ENCODE measurements at places on chromosomes 6 and 20.

DNA sequence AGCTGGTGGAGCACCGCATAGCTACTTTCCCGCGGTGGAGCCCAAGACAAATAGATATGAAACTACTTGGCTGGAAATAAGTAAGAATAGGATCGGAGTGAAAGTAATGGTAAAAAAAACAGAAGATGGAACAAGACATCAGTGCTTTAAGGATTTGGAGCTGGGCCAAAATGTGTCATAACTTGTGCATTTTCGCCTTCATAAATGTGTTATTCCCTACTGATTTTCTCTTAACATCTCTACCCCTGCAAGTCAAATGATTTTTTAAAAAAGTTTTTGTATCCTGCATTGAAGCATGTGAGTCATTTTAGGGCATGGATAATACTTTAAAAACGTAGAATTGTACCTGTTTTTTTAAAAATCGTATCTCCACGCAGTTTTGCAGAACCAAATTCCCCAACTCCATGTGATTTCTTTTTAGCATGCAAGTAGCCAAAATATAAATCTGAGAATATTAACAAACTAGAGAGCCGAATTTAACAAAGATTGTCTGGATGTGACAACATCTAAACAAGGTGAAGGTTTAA lies 882 bp upstream of the FAM184A start:
- DNase-seq, result no peak

DNA sequence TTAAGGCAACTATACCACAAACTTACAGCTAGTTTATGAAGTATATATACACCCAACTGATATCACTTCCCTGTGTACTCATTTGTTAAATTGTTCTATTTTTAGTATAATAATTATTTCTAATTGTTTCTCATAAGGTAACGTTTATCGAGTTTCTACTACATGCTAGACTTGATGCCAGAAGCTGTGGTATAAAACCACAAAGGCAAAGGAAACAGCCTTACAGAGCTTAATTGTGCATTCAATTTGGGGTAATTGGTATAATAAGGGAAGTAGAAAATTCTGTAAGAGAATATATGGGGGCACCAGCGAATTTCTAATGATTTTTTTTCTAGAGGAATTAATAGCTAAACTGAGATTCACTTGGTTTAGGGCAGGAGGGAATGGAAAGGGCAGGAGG lies 183.9 kb downstream of the GRM1 start:
- DNase-seq, result no peak

- DNase-seq, result no peak
These were observed 133.7 kb upstream of the TBX18 start for GRCh38 chr6:84897988-84898594.

DNA sequence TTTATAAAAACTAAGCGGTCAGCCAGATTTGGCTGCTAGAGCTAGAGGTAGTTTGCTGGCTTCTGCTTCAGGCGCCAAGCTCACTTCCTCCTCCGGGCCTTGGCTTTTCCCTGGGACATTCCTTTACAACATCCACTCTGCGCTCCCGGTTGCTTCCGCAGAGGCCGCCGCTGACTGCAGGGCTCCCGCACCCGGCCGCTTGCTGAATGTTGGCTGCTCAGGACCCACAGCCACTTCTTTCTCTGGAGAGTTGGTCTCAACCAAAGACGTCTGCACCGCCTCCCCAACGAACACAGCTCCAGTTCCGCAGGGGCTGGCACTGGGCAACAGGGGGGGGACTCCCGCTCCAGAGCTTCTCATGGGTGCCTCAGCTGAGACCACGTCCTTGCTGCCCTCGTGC lies 282.8 kb downstream of the TFAP2C start:
- DNase-seq, result no peak

DNA sequence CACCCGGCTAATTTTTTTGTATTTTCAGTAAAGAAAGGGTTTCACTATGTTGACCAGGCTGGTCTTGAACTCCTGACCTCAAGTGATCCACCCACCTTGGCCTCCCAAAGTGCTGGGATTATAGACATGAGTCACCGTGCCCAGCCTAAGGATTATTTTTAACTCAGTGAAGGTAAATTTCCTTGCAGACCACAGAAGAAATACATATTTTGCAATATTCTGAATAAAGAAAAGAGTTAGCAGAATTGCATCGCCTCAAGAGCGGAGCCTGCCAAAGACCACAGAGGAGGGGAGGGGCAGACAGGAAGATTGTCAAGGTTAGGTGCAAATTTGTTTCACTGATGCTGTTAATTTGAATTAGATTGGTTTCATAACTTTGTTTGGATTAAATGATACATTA lies 47.4 kb downstream of the SOD2 start:
- no peak for DNase-seq

DNA sequence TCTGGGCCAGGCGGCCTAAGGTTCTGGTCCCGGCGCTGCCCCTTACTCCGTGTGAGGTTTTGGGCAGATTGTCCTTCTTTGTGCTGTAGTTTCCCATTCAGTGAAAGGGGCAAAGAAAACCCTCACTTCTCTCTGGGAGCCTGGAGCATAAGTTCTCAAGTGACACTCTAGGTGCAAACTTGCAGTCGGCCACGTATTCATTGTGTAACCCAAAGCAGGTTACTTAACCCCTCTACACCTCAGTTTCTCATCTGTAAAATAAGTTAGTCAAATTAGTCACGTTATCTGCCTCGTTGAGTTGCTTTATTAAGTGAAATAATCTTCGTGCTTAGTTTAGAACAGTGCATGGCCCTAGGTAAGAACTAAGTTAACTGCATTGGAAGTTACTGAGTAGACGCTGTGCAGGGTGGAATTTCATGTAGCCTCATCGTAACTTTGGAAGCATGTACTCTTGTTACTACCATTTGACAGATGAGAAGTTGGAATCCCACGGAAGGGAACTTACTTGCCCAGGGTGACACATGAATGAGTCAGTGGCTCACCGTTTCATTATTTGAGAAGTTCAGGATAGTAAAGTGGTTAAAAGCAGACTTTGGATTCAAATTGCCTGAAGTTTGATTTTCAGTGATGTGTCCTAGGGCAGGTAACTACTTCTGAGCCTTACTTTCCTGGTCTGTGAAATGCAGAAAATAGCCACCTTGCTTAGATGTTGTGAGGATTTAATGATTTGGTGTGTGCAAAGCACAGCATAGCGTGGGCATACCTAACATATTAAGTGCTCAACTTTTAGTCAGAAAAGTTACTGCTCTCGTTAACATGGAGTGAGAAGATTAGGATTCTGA lies 556 bp upstream of the MROH8 start:
- no peak for DNase-seq

DNA sequence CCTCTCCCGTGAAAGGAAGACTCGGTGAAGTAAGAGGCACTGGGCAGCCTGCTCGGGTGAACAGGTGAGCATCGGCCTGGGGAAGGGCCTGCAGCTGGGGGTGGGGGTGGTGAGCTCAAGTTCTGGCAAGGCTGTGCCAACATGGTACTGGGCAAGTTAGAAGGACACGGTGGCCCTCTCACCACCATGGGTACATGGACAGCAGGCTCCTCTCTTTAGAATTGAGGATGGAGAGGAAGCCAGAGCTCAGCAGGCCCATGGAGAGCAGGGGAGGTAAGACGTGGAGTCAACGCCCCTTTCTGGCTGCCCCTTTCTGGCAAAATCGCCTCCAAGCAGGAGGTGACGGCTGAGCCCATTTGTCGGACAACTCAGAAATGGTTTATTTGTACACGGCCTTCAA lies 135.6 kb downstream of the ANKRD60 start:
- DNase-seq, result no peak

DNA sequence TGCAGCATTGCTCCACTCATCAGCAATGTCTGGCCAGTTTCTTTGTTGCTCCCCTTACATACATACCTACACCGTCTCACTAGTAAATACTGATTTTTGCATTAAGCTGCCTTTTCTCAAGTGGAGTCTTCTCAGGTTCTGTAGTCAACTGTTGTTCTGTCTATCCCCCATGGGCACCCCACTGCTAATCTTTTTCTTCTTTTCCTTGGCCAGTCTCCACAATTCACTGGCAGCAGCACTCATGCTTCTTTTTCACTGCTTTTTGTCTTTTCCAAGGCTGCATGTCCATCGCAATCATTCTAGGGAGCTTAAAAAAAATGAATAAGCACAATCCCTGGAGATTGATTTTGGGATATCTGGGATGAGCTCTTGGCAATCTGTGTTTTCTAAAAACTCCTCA lies 10.3 kb upstream of the ERVFRD-1 start:
- DNase-seq, result no peak

GRCh38 chr6:148214667-148215066 lies 128.0 kb upstream of the SASH1 start:
- DNase-seq, result no peak

GRCh38 chr6:161292145-161292544 lies 18.3 kb upstream of the AGPAT4 start:
- DNase-seq, result no peak

- DNase-seq, result no peak
These were observed 399.9 kb upstream of the HSF2 start for GRCh38 chr6:121999456-122000065.

DNA sequence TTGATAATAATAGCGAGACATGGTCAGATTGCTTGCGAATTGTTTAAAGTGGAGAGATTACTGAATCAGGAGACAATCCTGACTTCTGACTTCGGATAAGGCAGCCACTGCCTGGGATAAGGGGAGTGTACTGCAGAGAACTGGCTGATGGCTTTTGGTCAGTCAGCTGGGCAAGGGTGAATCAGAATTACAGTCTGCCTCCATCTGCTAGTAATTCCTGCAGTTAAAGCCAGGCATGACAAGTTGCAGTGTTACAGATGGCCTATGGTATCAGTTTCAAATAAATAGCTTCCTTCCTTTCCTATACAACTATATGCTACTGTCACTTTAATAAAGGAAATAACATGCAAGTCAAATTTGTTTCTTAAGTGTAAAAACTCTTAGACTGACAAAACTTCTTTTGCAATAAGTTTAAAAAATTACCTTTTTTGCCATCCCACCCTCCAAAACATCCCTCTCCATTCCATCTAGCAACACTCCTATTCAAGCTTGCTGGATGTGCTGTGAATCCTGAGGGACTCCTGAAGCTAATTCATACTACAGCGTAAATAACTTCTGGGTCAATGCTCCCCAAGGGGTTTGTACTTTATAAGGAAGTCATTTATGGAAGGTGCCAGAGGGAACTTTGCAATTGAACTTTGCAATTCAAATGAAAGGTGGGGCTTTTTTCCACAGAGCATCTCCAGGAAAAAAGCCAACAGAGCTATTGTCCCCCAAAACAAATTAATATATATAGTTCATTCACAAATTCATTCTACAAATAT lies 245.2 kb downstream of the ADGRB3 start:
- no peak for DNase-seq

- DNase-seq, result no peak
These were observed 395.4 kb downstream of the FRK start for GRCh38 chr6:115665310-115665709.

DNA sequence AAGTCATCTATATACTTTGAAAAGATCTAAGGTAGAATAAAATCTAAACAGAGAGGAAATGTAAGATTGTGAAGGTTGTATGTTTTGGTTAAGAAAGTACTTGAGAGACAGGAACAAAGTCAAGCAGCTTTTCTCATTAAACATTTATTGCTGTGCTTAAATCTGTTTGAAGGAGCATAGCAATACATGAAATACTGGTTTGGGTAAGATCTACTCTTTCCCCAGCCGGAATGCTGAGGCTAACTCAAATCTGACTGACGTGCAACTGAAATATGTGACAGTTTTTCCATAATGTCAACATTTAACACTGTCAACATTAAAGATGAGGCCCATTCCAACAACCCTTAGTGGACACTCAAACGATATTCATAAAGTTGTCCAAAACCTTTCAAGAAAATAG lies 59.9 kb downstream of the MAN1A1 start:
- DNase-seq, result no peak

DNA sequence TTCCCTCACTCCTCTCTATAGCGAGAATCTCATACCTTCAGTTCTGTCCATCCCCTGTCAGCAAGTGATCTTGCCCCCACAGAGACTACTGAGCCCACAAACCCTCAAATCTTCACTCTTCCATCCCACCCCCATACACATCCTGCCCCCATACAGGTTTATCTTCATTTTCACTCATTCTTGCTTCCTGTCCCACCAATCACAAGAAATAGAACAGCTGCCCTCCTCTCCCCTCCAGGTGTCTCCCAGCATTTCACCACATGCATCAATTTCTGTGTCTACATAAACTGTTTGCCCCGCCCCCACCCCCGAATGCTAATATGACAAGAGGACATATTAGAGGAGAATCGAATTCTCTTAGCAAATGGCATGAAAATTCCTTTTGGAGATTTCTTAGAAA lies 54.9 kb upstream of the CARMIL1 start:
- no peak for DNase-seq

- DNase-seq, result no peak
These were observed 3.8 kb downstream of the EFHC1 start for GRCh38 chr6:52423971-52424381.

- no peak for DNase-seq
These were observed 57.6 kb downstream of the L3MBTL3 start for GRCh38 chr6:130075879-130076460.

GRCh38 chr20:33983371-33983770 lies 10.3 kb upstream of the RALY start:
- no peak for DNase-seq

DNA sequence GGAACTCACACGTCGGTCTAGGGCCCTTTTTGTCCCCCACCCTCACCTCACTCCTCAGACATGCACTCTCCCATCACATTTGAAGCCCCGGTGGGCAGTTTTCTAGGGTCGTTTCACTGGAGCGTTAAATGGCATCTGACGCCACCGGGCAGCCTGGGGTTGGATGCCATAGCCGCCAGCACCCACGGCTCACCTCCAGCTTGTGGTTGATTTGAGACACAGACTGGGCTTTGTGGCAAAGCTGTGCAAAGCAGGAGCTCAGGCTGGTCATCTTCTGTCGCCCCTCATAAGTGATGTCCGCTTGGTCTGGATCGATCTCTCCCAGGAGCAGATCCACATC lies 530 bp downstream of the GOPC start:
- DNase-seq, result peak; percentile 2

GRCh38 chr20:48747840-48748414 lies 79.9 kb downstream of the PREX1 start:
- DNase-seq, result no peak

- DNase-seq, result no peak
These were observed 239.7 kb downstream of the TTLL2 start for GRCh38 chr6:167564416-167565250.

DNA sequence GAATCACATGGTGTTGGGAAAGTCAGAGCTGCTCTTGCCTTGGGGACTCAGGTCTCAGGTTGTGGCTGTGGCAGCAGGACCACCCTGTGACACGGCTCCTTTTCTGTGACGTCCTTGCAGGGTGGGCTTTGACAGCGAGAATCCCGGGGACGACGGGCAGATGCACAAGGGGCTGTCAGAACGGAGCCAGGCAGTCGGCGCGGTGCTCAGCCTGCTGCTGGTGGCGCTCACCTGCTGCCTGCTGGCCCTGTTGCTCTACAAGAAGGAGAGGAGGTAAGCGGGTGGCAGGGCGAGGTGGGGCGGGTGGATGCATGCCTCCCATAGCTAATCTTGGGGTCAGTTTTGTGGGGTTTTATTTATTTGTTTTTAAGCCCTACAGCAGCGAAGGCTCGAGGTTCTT lies 19.2 kb upstream of the SLC22A1 start:
- DNase-seq, result no peak

GRCh38 chr20:2292416-2293110 lies 3.2 kb upstream of the TGM3 start:
- no peak for DNase-seq

GRCh38 chr6:167739721-167740475 lies 86.8 kb upstream of the AFDN start:
- no peak for DNase-seq

Measured in NCI-H460 (cell line).